Stimulated activated CD8-positive, alpha-beta memory T cell treated with anti-CD3 and anti-CD28 coated beads, Interleukin-15, amount 100 ng/mL, for 24 hours (primary cell): ENCODE measurements at places on chromosomes 5 and 9.

DNA sequence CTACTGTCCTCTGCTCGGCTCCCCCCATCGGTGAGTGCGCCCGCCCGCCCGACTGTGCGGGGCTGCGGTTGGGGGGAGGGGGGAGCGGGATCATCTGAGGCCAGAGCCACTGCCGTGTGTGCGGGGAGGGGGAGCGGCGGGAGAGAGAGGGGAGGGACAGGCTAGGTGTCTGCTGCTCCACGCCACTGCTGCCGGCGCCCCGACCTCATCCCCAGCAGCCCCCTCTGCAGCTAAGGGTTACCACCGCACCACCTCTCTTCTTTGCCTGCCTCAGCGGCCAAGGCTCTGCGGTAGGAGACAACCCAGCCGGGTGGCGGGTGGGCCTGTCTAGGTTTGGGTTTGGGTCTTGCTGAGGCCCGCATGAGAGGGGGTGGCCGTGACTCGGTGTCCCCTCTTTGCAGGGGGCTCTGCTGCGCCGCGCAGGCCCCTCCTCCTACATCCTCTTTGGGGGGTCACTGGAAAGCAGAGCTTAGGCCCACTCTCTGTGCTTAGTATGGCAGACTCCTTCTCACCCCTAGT, 670 bp upstream of the PURA start:
- no peak for DNase-seq

DNA sequence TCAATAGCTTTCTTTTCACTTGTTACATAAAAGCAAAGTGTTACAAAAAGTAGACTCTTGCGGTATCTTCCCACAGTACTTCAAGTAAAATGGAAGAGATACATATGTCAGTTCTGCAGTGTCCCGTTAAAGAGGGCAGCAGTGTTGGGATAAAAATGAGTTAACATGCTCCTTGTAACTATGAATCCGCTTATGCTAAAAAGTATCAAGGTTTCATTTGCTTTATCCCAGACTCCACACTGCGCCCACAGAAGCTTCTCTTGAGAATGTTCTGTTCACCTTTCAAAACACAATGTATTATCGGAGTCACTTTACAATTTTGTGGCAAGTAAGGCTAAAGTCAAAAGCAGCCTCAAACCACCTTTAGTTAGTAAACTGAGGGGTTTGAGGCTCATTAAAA, 790 bp downstream of the PTAR1 start:
- no peak for DNase-seq

DNA sequence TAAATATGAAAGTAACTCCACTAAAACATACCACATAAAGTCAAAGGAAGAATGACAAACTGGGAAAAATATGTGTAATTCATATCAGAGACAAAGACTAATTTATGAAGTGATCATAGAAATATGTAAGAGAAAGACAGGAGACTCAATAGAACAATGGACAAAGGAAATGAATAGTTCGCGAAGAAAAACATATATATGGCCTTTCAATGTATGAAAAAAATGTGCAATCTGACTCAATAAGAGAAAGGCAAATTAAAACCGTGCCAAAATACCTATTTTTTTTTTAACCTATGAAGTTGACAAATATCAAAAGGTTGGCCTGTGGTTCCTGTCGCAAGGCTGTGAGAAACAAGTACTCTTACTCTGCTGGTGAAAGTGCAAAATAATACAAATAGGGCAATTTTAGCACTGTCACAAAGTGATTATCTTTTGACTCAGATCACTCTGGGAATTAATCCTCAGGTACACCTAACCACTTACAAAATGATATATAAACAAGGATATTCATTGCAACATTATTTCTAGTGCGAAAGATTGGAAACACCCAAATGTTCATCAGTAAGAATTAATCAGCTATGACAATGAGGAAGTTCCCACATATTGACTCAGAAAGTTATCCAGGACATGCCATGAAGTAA, 3.7 kb downstream of the C9 start:
- DNase-seq: no peak

DNA sequence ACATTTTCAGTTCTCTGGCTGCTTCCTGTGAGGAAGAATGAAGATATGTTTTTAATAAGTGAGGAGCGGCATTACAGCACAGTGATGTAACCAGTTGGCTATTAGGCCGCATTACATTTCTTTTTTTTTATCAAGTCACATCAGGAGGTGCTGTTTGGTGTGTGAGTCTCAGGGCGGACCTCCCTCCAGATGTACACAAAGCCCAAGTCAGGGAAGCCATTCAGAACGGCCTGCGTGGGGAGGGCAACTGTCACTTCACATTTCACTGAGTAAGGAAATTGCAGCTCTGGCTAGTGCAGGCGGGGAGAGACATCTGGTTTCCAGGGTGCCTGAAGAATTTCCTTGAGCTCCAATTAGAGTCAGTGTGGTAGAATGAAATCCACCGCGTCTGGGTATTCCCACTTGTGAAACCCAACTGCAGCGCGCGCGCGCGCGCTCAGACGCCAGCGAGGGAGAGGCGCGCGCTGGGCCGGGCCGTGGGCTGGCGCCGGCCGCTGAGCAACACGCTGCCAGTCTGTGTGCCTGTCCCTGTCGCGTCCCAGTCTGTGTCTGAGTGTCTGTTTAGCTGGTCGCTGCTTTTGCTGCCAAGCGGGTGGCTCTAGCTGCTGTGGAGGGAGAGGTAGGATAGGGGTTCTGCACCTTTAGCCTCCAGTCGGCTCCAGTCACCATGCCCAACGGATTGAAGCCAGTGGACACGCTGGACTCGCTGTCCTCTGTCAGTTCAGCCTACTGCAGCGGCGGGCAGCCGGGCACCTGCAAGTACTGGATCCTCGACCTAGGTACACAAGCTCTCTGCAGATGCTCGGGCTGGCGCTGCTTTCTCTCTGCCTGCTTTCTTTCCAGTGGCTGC, 140.8 kb upstream of the OTULINL start:
- DNase-seq: no peak
